ENCODE measurements at places on chromosomes 13 and 19.

DNA sequence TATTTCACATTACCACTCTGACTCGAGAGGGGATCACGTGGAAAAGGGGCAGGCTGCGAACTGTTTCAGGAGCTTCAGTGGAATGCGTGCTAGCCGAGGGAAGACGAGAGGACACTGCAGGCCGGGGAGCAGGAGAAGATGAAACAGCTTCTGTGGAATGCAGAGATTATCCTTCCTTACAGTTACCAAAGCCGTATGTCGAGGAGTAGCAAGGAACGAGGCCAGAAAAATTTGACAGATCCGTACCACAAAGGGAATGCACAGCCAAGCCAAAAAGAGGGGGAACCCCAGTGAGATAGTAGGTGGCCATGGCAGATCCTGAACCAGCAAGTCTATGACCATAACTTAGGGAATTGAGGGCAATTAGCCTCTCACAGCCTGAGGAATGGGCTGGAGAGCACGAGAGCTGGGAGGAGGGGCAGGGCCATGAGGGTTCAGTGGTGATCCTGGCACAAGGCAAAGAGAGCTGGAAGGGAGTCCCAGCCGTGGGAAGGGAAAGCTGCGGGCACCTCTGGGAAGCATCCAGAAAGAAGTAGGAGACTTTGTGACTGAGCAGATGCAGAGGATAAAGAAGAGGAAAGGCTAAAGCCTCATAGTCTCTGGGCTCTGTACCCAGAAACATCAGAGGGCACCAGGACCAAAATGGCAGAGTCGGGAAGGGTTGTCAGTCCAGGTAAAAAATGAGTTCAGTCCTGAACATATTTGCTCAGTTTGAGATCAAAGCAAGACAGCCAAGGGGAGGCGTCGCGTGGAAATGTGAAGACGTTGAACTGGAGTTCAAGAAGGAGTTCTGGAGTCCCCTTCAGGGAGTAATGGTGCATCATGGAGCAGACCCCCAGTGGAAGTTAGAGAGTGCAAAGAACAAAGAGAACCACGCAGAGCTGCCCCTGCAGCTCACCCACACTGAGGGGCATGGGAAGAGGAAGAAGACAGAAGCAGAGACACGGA lies 5.1 kb downstream of the COL4A1 start:
- DNase-seq = no peak

DNA sequence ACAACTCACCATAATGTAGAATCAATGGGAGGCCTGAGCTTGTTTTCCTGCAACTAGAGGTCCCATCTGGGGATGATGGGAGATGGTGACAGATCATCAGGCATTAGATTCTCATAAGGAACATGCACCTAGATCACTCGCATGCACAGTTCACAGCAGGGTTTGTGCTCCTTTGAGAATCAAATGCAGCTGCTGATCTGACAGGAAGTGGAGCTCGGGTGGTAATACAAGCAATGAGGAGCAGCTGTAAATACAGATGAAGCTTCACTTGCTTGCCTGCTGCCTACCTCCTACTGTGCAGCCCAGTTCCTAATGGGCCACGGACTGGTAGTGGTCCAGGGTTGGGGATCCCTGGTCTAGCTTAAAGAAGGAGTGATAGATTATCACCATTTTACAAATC lies 33.0 kb downstream of the KPNA3 start:
- no peak for DNase-seq

DNA sequence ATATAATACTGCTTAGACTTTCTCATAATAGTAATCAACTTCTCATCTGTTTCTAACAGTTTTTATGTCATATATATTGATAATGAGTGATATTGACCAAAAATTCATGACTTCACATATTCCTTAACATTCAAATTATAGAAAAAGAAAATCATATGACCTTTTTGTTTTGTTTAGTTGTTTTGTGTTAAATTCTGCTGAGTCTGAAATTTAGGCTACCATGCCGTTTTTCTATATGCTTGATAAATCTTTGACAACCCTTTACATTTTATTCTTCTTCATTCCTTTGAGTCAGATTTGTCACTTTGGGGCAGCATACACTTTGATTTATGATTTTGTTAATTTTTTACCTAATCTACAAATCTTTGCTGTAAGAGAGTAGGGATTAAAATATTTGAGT lies 176.4 kb downstream of the ITGBL1 start:
- DNase-seq = no peak

DNA sequence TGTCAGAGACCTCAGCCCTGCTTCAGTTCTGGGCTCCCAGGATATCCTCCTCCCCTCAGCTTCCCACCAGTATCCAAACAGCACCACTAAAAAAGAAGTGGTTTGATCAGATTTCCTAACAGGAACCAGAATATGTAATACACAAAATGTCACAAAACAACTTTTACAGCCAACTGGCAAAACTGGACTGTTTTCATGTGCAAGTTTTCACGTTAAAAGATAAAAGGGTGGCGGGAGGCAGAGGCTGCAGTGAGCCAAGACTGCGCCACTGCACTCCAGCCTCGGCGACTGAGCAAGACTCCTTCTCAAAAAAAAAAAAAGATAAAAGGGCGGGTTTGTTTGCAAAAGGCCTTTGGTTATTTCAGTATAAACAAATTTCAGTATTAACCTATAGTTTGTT lies 13.1 kb downstream of the PCID2 start:
- DNase-seq = no peak

DNA sequence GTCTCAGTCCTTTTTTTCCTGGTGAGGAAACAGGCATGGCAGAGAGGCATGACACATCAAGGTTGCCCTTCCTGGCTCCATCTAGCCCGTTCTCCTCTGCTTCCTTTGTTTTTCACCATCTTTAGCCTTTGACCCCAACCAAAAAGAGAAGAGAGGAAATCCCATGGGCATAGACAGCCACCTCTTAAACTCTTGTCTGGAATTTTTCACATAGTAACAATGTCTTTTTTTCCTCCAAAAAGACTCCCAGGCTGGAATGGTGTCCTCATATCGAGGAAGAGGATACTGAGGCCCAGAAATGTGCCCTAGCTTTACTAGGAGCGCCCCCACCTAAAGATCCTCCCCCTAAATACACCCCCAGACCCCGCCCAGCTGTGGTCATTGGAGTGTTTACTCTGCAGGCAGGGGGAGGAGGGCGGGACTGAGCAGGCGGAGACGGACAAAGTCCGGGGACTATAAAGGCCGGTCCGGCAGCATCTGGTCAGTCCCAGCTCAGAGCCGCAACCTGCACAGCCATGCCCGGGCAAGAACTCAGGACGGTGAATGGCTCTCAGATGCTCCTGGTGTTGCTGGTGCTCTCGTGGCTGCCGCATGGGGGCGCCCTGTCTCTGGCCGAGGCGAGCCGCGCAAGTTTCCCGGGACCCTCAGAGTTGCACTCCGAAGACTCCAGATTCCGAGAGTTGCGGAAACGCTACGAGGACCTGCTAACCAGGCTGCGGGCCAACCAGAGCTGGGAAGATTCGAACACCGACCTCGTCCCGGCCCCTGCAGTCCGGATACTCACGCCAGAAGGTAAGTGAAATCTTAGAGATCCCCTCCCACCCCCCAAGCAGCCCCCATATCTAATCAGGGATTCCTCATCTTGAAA lies at the start of gene GDF15:
TSS of gene GDF15 (plus strand) at position 484 of the 868 bp plus-strand sequence. CDS start at position 516, 32 bp downstream.
- DNase-seq = no peak

GRCh38 chr19:4454747-4455718 lies 2.6 kb downstream of the UBXN6 start:
- no peak for DNase-seq

DNA sequence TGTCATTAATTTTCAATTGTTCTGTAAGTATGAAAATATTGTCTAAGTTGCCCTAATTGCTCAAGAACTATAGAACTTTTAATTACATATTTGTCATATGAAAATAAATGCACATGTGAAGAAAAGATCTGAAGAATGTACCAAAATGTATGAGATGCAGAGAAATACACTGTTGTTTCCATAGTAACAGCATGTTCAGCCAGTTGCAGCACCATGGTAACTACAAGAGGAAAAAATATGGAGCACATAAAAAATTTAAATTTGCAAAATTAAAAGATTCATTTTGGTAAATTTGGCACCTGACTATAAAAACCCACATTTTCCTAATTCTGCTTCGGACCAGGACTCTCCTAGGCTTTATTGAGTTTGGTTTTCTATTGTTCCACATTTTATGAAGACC lies 1170.0 kb upstream of the MIR17HG start:
- no peak for DNase-seq

DNA sequence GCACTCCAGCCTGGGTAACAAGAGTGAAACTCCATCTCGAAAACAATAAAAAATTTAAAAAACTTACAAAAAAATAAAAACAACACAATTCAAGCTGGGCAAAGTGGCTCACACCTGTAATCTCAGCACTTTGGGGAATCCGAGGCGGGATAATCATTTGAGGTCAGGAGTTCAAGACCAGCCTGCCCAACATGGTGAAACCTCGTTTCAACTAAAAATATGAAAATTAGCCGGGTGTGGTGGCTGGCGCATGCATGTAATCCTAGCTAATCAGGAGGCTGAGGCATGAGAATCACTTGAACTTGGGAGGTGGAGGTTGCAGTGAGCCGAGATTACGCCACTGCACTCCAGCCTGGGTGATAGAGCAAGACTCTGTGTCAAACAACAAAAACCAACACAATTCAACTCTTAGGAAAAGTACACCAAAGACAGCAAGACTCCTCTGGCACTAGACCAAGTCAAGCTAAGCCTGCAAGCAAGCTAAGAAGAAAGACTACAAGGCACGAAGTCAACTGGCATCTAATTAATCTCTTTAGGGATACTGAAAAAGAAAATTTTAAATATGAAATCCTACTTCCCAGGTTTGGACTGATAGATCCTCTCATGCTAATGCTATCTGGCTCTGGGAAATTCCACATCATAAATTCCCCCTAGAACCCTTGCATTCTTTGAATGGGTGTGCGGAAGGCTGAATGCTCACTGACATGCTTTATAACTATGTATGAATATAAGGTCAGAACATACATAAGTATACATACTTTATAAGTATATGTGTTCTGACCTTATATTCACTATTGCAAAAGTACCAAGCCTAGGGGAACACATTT lies 7.9 kb downstream of the PBX4 start:
- no peak for DNase-seq

DNA sequence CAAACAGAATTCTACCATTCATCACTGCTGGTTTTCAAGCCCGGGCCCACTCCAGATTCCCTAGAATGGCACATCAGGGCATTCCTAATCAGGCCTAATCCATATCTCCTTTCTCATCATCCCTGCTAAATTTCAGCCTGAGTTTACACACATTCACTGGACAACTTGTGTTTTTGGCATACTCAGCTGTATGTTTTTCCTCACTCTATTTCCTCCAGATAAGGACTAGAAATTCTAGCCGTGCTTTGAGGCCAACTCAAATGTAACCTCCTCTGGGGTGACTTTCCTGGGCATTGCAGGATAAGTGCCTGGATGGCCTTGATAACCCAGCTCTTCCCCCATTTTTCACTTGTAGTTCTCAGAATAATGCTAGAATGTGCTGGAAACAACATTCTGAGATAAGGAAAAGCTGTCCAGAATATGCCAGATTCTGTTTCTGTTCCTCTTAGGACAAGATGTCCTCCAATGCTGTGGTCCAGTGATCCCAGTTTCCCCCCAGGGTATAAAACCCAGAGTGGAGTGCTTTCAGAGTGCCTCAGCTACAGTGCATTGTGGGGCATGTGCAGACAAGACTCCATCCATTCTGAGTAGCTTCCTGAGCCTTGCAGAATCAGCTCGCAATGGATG lies 66.9 kb upstream of the CLDN10 start:
- no peak for DNase-seq

- no peak for DNase-seq
These were observed 85.1 kb upstream of the UFM1 start for GRCh38 chr13:38264363-38265131.

DNA sequence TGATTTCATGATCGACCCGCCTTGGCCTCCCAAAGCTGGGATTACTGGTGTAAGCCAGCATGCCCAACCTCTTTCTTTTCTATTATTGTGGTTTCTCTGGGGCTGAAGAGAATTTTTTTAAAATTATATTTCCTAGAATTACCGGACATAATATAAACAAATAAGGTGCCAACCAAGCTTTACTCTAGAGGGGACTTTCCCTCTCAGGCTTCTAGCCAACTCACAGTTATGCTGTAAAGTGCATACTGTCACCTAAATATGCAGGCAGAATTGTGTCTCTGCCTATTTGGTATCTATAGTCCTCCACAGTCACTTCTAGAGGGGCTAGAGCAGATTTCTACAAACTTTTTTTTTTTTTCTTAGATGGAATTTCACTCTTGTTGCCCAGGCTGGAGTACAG lies 41.6 kb upstream of the ZNF681 start:
- DNase-seq = no peak

- DNase-seq = no peak
These were observed 165.2 kb downstream of the TEX29 start for GRCh38 chr13:111485491-111486250.

DNA sequence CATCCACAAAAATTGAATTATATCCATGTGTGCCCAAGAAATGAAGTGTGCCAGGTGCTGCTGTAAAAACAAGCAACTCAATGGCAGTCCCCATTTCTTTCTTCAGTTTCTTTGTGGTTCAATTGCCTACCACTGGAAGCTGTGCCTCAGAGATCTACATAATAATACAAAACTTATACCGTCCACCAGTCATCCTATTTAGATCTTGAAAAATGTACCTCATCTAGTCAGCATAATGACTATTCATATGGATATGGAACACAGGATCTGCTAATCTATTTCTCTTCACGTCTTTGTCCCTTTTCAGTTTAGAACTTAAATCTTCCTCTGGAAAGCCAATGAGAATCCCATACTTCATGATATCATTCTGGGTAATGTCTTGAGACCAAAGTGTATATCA lies 648.5 kb downstream of the PCDH9 start:
- DNase-seq = no peak

- no peak for DNase-seq
These were observed 14.5 kb downstream of the LMTK3 start for GRCh38 chr19:48496959-48497727.

DNA sequence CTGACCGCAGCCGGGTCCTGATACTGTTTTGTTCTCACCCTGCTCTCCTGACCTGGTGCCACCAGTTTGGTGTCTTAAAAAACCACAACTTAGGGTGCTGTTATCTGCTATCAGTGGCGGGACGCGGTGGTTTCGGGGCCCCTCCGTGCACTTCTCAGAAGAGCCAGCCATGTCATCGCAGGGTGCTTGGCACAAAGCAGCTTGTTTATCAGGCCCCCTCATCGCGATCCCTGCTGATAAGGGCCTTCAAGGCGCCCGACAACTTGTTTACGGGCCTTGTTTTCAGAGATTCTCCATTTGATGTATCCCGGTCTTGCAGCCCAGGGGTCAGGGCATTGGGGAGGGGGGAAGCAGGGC lies 58.1 kb upstream of the KLF2 start:
- no peak for DNase-seq

- DNase-seq = no peak
These were observed 14.7 kb upstream of the GRAMD1A start for GRCh38 chr19:34985249-34986022.

- no peak for DNase-seq
These were observed 3.6 kb upstream of the KMT5C start for GRCh38 chr19:55336101-55336500.

Data from nucleus accumbens (tissue), 56 donors.